Astrocyte (in vitro differentiated cells and primary cell): ENCODE measurements at places on chromosomes 7 and 10.

DNA sequence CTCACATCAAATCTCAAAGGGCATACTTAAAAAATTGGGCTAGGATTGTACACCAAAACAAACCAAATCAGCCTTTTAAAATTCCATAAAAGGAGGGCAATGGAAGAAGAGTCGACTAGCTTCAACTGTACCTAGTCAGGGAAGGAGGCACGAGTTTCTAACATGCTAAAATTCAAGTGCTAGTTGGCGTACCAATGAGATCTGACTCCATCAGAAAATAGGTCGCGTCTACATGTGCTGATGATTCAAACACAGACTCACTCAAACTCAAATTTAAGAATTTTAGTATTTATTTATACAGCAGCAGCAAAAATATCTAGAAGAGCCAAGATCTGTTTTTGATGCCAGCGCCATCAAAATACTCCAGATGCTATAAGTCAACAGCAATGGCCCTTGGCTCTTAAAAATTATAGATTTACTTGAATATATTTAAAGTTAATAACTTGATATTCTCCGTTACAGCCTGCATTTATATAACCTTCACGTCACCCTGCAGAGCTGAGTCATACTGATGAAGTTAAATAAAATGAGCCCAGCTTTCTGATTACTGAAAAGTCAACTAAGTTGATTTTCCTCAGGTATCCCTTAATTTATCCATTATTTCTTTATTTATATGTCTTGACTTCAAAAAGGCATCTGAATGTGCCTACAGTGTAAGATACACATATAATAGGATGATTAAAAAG lies 302.1 kb upstream of the IMMP2L start:
- DNase-seq = peak; percentile 16

DNA sequence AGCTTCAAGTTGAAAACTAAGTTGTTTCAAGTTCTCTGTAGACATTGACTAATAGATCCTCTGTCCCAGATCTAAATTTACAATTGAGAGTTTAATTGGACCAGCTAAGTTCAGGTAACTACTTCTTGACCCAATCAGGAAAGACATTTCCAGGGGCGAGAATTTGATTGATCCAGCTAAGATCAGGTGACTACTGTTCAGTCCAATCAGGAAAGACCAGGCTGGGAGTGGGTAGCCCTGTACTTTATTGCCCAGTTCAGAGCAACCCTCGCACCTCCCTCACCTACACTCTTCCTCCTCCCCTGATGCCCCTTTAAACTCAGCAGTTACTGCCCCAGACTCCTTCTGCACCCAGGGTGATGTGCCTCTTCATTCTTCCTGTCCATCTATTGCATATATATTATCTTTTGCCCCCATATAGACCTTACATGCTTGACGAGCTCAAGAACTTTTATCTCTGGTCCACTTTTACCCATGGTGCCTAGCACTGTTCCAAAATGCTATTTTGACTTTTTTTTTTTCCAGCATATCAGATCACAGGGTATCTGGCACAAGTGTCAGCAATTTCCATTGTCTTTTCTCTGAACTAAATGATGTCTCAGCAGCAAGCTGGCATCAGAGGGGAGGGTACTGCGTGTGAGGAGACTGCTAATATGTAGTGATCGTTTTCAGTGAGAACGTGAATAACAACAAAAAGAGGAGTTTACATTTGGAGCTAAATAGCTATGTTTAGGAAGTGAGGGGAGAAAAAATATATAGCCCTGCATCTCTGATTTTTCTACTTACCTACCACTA lies 169.4 kb downstream of the KIAA1217 start:
- no peak for DNase-seq

GRCh38 chr7:147607157-147607800 lies 983.3 kb upstream of the C7orf33 start:
- DNase-seq = no peak

DNA sequence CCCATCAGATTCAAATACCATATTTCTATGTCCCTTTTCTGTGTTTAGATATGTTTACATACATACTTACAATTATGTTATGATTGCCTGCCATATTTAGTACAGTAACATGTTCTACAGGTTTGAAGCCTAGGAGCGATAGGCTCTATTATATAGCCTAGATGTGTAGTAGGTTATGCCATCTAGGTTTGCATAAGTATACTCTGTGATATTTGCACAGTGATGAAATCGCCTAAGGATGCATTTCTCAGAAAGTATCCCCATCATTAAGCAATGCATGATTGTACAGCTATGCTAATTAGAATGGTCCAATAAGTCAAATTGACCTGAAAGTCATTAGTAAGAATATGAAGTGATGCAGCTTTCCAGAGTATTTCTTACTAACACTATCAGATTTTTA lies 1171.7 kb upstream of the LRRTM3 start:
- no peak for DNase-seq

GRCh38 chr10:132869621-132870020 lies 72.7 kb downstream of the CFAP46 start:
- no peak for DNase-seq

DNA sequence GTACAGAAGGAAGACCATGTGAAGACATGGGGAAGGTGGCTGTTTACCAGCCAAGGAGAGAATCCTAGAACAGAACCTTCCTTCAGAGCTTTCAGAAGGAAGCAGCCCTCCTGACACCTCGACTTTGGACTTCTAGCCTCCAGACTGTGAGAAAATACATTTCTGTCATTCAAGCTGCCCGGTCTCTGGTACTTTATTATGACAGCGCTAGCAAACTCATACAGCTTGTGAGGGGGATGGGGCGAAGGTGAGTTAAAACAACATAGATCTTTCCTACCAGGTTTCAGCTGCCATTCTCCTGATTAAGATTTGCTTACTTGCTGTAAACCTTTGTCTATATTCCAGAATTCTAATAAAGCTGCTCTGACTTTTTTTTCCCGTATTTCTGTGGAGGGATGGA lies 14.9 kb upstream of the ZNF248 start:
- no peak for DNase-seq

DNA sequence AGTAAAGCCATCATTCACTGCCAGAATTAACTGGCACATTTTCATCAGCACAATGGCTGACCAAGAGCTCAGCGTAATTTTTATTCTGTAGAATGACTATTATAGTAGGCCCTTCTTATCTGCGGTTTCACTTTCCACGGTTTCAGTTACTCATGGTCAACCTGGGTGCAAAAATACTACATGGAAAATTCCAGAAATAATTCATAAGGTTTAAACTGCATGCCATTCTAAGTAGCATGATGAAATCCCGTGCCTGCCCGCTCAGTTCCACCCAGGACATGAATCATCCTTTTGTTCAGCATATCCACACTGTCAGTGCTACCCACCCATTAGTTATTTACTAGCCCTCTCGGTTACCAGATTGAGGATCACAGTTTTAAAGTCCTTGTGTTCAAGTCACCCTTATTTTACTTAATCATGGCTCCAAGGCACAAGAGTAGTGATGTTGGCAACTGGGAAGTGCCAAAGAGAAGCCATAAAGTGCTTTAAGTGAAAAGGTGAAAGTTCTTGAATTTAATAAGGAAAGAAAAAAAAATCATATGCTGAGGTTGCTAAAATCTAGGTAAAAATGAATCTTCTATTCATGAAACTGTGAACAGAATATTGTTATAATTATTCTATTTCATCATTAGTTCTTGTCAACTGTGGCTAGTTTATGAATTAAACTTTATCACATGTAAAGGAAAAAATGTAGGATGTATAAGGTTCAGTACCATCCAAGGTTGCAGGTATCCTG lies 204.9 kb downstream of the DOCK4 start:
- peak; percentile 91 for DNase-seq

DNA sequence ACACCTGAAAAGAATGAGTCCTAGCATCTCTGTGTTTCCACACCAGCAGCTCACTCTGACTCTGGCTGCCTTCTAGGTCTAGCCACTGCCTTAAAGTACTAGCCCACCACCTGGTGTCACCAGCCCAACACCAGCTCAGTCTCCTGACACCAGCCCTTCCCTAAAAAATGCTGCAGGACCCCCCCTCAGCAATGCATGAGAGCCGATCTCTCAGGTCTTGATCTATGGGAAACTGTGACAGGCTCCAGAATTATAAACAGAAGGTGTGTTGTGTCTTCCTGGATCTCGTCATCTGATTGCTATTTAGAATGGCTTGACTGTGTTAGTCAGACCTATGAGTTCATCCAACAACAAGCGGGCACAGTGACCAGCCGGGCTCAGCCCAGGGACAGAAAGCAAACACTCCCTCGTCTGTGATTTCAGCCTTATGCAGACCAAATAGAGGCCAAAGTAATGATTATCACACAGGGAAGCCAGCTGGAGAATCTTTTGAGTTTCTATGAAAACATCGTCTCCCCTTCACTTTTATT lies 66.6 kb downstream of the CUBN start:
- peak; percentile 91 for DNase-seq

- no peak for DNase-seq
These were observed 30.1 kb downstream of the DENND2A start for GRCh38 chr7:140610204-140611165.

- no peak for DNase-seq
These were observed 59.3 kb upstream of the EXOC6 start for GRCh38 chr10:92789067-92789466.

GRCh38 chr7:151727579-151728285 lies 149.2 kb downstream of the PRKAG2 start:
- peak; percentile 94 for DNase-seq

- DNase-seq = peak; percentile 45
These were observed 107.0 kb downstream of the PLXNA4 start for GRCh38 chr7:132469264-132469663.

DNA sequence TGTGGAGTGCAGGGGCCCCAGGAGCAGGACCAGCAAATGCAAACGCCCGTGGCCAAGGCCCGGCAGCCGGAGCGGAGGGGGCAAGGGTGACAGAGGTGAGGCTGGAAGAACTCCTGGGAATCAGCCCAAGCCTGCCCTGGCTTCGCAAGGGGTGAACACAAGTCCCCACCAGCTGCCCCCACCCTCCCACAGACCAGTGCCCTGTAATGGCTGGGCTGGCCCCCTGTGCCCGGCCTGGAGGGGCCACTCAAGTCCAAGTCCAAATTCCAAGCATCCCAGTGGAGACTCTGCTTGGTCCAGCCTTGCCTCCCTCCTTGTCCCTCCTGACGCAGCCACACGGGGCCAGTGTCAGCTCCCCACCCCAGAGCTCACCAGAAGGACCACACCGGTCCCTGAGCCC lies 28.0 kb downstream of the MICALL2 start:
- no peak for DNase-seq

DNA sequence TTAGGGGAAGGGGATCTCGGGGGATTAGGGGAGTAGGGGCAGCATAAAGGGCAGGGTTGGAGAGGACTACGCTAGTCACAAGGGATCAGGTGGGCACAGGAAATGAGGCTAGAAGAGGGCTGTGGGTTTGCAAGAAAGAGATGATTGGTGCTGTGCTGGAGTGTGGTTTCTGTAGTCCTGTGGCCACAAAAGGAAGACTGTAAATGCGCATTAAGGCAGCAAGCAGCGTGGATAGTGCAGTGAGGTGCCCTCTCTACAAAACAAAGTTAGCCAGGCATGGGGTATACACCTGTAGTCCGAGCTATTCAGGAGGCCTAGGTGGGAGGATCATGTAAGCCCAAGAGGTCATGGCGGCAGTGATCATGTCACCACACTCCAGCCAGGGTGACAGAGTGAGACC lies 212.1 kb downstream of the MLLT10 start:
- DNase-seq = no peak

GRCh38 chr10:132879408-132880127 lies 62.8 kb downstream of the CFAP46 start:
- no peak for DNase-seq

- no peak for DNase-seq
These were observed 5.5 kb upstream of the SPAG6 start for GRCh38 chr10:22339761-22340328.

- no peak for DNase-seq
These were observed 67.8 kb downstream of the ABCC2 start for GRCh38 chr10:99850021-99850766.

DNA sequence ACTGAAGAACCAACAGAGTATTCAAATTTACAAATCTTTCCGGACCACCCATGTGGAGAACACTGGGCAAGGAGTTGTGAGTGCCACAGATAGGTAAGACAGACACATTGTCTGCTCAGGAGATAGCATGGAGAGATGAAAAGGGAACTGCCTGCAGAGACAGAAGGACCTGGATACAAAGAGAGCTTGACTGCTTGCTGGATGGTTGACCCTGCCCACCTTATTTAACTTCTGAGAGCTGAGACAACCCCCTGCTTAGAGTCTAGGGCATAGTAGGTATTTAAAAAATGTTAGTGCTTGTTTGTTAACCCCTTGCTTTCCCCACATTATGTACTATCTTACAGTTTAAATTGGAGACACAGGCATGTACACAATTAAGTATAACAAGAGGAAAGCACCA lies 314.1 kb downstream of the THSD7A start:
- no peak for DNase-seq

GRCh38 chr10:71773221-71773971 lies at the start of gene VSIR:
Gene VSIR (minus strand): TSS chr10:71773520. CDS start chr10:71773439, 81 bp downstream.
- peak; percentile 47 for DNase-seq

GRCh38 chr10:285216-285615 lies 150.0 kb downstream of the ZMYND11 start:
- DNase-seq = no peak

GRCh38 chr7:80095545-80095944 lies 39.1 kb upstream of the GNAI1 start:
- DNase-seq = no peak
